ENCODE measurements at places on chromosomes 3 and 15.
A peak's percentile ranks its signal among the peaks of the same experiment; 100 is the strongest.

- DNase-seq, result no peak
These were observed 41.2 kb downstream of the CCDC12 start for GRCh38 chr3:46935168-46935858.

GRCh38 chr3:66372681-66373350 lies 128.0 kb downstream of the LRIG1 start:
- peak; percentile 55 for DNase-seq

- DNase-seq, result no peak
These were observed 312.7 kb downstream of the MFSD1 start for GRCh38 chr3:159114582-159114981.

DNA sequence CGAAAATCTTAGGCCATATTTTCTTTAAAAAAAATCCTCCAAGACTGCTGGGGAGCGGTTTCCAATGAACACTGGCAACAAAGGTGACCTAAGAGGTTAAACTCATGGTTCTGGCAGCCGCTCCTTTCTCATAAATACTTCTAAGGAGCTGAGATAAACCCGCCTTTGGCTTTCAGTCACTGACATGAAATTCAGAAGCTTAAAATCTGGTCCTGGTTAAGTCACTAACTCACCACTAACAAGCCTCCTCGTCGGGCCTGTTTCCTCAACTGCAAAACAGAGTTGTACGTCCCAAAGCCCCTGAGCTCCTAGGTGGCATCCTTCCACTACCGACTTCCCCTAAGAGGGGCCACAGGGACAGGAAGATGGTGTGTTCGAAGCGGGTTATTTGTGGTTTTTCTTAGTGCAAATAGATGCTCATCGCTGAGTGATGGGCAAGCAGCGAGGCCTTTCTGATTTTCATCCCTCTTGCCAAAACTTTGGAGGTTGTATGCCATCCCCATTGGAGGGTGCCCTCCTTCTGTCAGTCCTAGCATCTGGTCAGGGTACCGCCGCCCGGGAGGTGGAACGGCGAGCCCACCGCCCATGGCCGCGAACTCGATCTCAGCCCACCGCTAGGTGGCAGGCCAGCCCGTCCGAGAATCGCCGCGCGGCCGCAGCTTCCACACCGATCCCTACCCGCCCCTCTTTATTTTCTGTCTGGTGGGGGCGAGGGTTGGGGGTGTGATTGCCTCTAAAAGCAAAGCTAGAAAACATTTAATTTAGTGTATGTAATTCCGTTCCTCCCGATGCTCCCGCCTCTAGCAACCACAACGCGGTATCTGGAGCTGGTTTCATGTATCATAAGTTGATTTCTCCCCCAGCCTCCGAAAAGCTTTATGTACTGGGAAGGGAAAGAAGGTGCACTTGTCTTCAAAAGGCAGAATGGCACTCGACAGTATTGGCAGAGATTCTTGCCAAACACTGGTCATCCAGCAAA lies 4.6 kb downstream of the BCL6 start:
- peak; percentile 76 for DNase-seq

DNA sequence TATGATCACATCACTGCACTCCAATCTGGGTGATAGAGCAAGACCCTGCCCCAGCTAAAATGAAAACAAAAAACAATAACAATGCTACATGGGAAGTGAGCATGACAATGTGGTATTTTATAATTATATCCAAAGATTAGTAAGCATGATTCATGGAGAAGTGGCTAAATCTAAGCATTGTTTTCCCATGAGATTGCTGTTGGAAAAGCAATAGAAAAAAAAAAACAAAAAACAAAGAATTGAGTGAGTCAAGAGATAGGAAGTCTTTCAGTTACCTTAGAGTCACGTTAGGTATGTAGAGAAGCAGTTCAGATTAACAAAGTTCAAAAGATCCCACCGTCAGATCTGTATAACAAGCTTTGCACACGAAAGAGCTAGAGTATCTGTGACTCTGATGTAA lies 210.3 kb upstream of the CNTN6 start:
- DNase-seq, result no peak

GRCh38 chr3:4977853-4978203 lies 1.4 kb upstream of the BHLHE40 start:
- DNase-seq, result peak; percentile 58

DNA sequence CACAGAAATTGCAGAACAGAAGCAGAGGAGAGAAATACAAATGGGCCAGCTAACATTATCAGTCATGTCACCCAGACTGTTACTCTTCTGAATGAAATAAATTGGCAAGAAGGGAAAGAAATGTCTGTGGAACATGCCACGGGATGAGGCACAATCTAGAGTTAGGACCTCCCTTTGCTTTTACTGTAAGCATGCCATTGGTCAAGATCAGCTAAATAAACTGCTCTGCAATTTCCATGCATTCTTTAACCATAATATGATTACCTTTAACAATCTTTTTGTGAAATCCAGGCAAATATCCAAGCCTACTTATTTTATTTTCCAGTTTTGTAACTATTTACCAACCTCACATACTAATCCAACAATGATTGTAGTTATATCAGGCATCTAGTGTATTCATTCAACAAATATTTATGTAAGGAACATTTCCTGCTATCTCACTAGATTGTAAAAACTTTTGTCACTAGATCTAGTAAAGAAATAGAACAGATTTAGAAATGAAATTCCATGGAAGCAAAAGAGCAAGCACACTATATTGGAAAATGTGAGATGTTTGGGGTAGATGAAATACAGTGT lies 383.4 kb downstream of the MECOM start:
- DNase-seq, result no peak

DNA sequence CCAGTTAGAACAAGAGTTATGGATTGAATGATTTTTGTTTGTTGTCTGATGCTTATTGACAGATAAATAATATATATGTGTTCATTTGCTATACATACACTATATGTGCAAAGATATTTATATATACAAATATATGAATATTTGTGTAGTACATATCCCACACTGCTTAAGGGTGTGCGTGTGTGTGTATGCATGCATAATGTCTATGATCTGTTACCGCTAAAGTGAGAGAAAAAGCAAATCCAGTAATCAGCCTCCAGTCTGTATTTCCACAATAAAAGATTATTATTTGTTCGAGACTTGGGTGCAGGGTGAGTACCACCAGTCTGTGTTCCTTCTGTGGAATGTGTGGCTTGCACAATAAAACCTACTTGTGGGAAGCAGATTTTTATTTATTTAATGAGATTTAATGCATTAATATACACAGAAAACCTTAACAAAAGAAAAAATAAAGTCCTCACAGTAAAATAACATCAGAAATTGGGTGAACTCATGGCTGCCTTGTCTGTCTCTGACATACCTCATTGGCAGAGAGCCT lies 366.0 kb upstream of the TBL1XR1 start:
- no peak for DNase-seq

- no peak for DNase-seq
These were observed 13.6 kb downstream of the LMOD3 start for GRCh38 chr3:69108811-69109210.

DNA sequence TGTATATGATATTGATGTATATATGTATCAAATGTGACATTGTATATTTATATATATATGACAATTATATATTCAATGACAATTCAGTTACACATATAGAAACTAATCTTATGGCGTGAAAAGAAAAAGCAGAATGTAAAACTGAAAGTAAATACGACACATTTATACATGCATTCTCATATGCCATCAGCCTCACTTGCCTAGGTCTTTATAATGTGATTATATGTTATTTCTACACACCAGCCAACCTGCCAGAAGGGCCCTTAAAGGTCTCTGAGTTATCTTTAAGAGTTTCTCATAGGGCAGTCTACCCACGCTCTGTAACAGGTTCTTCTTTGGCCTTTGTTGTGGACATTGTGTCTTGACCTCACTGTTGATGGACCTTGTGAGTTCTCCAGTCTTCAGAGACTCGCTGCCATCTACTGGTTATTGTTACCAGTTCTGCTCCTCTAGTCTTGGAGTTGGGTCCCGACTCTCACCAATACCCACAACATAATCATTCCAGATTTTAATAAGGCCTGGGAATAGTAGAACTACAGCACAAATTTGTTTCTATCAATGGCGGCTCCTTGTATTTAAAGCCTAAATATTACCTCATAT lies 371.5 kb upstream of the GOLIM4 start:
- no peak for DNase-seq

DNA sequence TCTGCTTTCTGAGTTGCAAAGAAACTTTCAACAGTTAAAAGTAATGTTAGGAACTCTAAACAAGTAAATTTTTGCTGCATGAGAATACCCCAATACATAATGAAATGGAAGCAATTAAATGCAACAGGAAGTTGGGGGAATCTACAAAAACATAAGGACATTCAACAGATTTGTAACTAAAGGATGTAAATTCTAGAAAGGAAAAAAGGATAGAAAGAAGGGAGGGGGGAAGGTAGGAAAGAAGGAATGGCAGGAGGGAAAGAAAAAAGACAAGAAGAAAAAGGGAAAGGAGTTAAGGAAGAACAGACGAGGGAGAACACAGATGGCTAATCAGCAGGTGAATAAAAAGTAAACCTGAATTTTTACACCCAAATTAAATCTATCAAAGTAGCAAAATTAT lies 22.3 kb upstream of the ANP32A start:
- DNase-seq, result no peak

GRCh38 chr3:17584066-17584465 lies 158.4 kb downstream of the TBC1D5 start:
- no peak for DNase-seq

DNA sequence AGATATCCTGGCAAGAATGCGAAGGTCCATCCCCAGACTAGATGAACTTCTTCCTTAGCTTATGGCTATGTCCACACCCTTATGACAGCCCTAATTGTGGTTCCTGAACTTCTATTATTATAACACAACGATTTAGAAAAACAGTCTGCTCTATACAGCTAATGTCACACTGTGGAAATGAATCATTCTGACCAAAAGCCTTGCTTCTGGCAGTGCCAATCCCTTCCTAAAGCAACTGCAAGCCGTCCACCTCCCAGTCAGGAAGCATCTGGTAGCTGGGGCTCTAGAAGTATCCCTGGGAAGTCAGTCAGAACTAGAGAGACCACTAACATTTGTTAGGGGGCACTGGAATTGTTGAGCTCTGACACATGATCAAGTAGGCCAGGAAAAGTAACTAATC lies 45.0 kb downstream of the MYO5A start:
- DNase-seq, result no peak

- no peak for DNase-seq
These were observed 197.0 kb downstream of the THSD4 start for GRCh38 chr15:71312194-71312708.

- DNase-seq, result peak; percentile 29
These were observed 767 bp downstream of the WDR48 start for GRCh38 chr3:39052583-39052982.

DNA sequence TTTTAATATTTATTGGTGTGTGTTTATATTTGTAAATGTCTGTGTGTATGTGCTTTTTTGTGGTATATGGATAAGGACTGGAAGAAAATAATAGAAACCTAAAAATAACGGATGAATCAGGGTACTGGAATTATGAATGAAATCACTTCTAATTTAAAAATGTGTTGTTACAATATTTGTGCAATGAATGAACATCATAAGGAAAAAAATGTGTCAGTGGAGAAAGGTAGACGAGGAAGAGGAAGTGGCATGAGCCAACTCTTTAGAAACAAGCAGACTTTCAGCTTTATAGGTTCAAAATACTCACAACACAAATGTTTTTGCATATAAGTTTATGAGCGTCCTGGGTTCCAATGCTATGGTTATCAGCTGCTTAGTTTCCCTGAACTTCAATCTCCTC lies 59.4 kb downstream of the SOX2 start:
- DNase-seq, result no peak

GRCh38 chr3:108664266-108664665 lies 74.7 kb downstream of the DZIP3 start:
- no peak for DNase-seq

GRCh38 chr3:152742368-152743347 lies 92.3 kb upstream of the P2RY1 start:
- DNase-seq, result no peak

DNA sequence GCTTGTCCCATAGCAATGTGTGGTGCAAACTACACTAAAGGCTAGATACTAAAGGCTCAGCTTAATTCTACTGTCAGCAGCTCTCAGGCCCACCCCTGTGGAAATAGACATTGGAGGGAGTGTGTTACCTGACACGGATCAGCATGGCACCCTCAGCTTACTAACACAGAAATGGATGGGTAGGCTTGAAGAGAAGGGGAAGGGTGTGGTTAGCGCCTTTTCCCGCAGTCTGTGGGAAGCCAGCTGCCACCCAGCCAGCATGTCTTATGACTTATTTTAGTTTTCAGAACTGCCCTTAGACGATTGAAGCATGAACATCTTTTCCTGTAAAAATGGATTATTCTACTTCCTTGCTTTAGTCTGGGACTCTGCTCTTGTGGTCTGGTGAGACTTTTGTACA lies 25.8 kb upstream of the ADPGK start:
- DNase-seq, result peak; percentile 41

DNA sequence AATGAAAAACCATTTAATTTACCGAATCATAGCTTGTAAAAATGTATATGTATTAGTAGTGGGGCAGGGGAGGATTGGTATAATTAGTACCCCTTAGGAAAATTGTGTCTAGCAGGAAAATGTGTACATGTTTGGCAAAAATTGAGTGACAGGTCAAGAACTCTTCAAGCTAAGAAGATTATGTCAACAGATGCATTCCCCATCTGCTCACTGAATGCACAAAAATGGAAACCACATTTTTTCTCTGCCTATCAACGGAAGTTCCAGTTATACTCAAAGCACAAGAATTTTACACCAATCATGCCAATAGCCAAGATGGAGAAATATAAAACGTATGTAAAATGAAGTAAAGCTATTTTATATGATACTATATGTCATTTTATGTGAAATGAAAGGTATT lies 377.8 kb downstream of the KCNH8 start:
- no peak for DNase-seq
